ENCODE measurements at places on chromosomes 4 and X.
A peak's percentile ranks its signal among the peaks of the same experiment; 100 is the strongest.

DNA sequence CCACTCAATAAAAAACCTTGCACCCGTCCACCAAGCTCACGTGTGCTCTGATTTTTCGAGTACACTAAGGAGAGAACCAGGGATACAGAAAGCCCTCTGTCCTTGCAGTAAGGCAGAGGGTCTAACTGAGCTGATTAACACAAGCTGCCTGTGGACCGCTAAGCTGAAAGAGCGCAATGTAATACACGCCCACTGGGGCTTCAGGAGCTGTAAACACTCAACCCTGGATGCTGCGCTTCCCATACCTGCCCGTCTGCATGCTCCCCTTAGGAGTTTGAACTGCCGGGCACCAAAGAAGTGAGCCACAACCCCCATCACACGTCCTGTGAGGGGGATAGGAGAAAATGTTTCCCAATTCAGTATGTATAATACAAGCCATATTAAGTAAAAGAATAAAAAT, 664.8 kb downstream of the PCDH18 start:
- no peak for DNase-seq

- DNase-seq = no peak
Measured at GRCh38 chr4:8552024-8552423, 28.2 kb upstream of the GPR78 start.

DNA sequence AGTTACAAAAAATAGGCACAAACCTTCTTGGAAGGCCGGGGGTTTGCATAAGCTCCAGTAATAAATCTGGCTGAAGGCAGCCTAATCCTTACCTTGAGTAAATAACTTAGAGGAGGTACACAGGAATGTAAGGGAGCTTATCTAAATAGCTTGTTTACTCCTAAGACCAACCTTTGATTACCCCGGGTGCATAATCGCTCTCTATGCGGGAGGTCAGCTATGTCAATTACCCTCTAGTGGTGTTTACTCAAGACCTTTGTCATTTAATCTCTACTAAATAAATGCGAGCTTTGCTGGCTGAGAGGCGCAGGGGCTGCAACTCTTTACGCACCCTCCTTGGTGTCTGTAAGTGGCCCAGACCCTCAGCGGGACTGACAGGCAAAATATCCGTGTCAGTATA, 50.2 kb upstream of the MAP9 start:
- no peak for DNase-seq

GRCh38 chrX:81120258-81120935, 81.3 kb downstream of the HMGN5 start:
- DNase-seq = no peak

DNA sequence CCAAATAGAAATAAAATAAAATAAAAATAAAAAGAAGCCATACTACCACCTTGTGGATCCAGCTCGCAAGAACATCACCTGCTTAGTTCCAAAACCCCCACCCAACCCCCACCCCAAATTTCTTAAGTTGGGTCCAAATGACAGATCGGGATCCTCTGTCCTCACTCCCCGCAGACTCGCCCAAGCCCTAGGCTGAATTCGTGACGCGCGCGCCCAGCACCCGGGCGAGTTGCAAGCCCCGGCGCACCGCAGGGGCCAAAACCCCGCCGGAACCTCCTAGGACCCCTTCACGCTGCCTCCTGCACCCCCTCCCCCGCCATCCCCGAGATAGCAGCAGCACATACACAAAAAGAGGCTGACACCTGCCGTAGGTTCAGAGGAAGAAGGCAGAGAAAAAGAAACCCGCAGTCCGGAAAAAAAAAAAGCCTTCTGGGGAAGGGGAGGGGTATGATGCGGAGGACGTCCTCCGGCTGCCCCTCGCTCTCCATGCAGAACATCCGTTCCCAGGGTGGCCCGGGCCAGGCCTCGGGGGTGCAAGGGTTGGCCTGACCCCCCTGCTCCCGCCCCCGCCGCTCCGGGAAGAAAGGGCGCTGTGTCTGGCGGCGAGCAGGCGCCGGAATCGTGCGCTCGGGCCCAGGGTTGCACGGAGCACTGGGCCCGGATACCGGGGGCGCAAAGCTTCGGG, 2.6 kb downstream of the NLGN4X start:
- peak; percentile 74 for DNase-seq

- DNase-seq = no peak
Measured at GRCh38 chr4:99841129-99841528, 24.5 kb downstream of the DAPP1 start.

GRCh38 chrX:130174045-130174704, 2.4 kb downstream of the RAB33A start:
- DNase-seq = no peak

- no peak for DNase-seq
Measured at GRCh38 chr4:152015597-152016302, 254.9 kb upstream of the GATB start.

GRCh38 chr4:137961051-137961438, 281.1 kb downstream of the SLC7A11 start:
- no peak for DNase-seq

GRCh38 chr4:32133734-32134133, 1413.6 kb downstream of the PCDH7 start:
- no peak for DNase-seq

DNA sequence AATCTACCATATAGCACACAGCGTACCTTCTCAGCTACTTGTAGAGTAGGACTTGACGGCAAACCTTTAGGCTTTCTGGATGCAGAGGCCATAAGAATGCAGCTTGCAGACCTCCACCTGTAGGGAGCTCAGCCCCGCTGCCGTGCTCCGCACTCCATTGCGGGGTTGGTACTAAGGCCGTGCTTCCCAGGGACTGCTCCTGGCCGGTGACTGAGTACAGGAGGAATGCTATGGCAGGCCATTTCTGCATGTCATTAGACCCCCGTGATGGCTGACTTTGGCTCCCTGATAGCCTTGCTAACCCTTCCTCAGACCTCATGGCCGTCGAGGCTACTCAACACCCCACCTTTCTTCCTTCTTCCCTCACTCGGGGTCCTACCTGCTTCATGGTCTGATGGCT, 26.4 kb downstream of the TIGD2 start:
- DNase-seq = no peak

- DNase-seq = no peak
Measured at GRCh38 chr4:127997534-127998388, 32.6 kb downstream of the ABHD18 start.

- DNase-seq = no peak
Measured at GRCh38 chr4:172707622-172708021, 461.0 kb upstream of the GALNT7 start.

DNA sequence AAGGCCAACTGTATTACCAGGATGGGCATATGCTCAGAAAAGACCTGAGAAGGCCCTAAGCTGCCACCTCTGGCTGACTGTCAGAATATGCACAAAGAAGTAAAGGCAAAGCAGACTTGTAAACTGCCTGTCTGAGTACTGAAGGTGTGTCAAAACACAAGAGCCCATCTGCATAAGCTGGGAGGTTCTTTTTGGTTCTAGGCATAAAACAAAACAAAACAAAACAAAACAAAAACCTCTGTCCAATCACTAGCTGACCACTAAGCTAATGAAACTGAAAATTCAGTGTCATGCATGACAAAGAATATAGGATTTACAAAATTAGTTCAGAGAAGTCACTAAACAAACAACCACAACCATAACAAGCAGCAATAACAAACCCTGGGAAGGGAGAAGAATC, 20.6 kb downstream of the SH3D19 start:
- DNase-seq = no peak

DNA sequence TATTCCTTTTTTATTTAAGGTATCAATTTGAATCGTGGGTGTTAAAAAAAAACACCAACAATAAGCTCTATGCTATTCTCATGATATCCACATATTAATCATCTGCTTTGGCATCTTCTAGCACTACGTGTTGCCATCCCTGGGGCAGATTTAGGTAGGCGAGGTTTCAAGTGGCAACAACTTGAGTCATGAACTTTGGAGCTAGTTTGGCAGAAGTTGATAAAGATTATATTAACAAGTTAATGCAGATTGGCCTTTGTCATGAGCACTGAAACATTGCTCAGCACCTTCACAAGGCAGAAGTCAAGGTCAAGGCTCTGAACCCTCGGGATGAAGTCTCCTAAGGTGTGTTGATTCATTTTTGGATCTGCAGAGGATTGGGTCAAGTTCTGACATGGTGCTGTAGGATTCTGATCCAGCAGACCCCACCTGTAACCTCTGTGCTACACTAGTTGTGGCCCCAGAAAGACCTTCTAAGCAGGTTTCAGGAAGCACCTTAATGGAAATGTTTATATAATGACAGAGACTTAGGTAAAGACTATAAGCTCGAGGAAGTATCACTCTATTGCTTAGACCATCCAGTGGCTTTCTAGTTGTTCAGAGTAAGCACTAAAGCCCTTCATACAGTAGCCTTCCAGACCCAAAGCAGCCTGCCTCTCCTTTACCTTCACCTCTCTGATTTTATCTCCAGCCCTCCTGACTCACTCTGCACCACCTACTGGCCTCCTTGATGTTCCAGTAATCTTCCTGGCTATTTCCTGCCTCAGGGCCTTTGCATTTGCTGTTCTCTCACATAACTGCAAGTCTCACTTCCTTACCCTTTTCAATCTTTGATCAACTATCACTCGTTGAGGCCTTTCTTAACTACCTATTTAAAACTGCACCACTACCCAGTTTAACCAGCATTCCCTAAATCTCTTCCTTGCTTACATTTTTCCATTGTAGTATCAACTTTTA, 117.0 kb upstream of the SLC4A4 start:
- no peak for DNase-seq

DNA sequence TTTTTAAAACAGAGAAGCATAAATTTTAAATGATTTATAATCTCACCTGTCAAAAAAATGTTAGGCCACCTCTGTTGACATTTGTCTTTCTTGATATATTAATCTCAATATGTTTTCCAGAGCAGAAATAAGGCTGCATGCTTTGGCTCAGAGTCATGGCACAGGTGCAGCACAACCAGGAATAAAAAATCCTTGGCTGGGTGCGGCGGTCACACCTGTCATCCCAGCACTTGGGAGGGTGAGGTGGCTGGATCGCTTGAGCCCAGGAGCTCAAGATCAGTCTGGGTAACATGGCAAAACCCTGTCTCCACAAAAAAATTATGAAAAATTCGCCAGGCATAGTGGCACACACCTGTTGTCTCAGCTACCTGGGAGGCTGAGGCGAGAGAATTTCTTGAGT, 18.1 kb downstream of the CPLX1 start:
- DNase-seq = no peak

GRCh38 chrX:107729558-107730297, 45.9 kb downstream of the TSC22D3 start:
- no peak for DNase-seq

- DNase-seq = no peak
Measured at GRCh38 chr4:75004755-75005668, 72.1 kb downstream of the PARM1 start.

GRCh38 chr4:13524504-13525243, 19.6 kb downstream of the NKX3-2 start:
- no peak for DNase-seq

DNA sequence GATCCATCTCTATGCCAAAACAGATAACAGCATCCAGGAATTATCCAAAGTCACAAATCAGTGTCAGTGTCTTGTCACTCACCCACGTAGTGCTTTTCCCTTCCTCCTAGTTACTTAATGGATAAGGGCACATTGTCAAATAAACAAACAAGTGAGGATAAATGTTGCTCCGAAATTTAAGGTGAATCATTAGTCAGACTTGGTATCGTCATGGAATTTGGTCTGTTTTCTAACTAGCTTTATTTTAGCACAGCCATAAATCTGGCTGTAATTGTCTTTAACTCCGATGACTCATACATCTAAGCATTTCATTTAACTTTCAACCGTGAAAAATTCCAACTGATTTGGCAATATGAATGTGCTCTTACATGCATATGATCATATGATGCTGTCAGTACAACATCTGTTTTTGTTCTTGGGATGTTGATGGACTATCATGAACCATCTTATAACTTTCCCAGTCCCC, 83.3 kb downstream of the SNCA start:
- no peak for DNase-seq

DNA sequence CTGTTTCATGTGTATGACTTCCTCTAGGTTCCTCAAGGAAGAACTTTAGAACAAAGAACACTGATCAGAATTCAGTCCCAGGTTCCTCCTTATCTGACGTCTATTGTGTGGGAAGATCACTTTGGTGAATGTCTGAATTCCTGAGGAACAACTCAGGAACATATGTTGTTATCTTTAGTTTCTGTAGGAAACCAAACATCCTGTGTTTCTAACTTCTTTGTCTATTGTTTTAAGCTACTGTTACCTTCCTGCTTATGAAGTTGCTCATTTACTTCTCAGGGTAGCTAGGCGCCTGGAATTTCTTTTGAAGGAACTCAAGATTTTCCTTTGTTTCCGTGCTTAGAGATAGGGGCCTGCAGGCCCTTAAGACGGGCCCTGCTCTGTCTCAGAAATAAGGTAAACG, 46.2 kb downstream of the MAGEB5 start:
- no peak for DNase-seq

DNA sequence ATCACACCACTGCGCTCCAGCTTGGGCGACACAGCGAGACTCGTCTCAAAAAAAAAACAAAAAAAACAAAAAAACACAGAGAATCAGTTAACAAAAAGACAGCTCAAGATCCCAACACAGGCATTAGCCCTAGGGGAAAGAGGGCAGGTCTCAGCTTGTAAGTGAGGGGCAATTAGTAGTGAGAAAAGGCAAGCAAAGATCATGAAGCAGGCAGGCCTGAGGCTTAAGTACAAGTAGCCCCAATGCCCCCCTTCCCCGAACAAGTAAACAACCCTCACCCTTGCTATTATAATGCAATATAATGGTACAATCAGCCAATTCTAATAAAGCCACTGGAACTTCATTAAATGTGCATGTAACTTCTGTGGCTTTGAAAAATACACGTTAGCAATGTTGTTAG, 17.0 kb downstream of the ADGRA3 start:
- no peak for DNase-seq

GRCh38 chrX:11193035-11193469, 81.9 kb downstream of the HCCS start:
- no peak for DNase-seq

GRCh38 chrX:45479196-45479834, 278.6 kb upstream of the DIPK2B start:
- DNase-seq = no peak

GRCh38 chrX:22135171-22135711, 103.1 kb downstream of the PHEX start:
- DNase-seq = no peak

DNA sequence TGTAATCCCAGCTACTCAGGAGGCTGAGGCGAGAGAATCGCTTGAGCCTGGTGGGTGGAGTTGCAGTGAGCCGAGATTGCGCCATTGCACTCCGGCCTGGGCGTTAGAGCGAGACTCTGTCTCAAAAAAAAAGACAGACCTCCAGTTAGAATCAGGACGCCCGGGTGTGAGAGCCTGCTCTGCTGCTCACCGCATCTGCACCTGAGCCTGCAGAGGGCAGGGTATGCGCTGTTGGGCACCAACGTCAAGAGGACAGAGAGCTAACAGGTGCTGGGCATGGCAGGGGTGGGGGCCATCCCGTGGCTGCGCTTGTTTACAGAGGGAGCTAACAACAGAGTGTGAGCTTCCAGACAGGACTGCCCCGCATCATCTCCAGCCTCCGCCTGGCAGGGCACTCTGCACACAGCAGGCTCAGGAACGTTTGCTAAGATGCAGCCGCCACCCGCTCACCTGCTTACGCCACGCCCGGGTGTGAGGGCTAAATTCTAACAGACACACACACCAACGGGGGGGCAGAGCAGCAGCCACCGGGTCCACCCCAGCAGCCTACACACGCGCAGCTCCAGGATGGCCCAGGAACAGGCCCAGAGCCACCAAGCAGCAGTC, 50.0 kb upstream of the CPLX1 start:
- no peak for DNase-seq
